Stimulated activated naive CD4-positive, alpha-beta T cell treated with Interleukin-2 at 50 U/mL for 16 hours (primary cell): ENCODE measurements at places on chromosomes 1 and 21.

DNA sequence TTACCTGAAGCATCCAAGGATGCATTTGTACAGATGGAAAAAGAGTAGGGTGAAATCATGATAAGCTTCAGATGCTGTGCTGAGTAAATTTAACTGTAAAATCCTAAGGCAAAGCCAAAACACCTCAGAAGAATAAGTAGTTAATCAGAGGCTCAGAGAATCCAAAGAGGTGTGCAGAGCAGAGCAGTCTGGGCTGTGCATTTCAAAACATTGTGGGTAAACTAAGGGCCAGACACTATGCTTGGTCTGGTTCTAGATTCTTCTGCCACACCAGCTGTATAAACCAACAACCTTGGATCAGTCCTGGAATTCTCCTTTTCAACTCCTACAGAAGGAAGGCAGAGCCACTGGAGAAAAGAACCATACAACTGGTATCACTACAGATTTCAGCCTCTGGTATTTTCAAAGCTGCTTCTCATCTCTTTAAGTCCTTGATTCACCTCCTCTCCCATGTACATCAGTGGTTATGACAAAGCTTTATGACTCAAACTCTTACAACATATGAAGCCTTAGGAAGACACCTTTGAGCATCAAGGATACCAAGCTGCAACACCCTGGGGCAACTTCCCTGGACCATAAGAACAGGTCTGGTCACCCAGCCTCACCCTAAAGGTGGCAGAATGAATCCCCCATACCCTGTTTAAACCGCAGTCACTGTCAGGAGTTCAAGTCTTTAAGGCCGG is 11.6 kb upstream of the HIPK1 start:
- DNase-seq = no peak

GRCh38 chr1:178650934-178651511 is 74.0 kb upstream of the RALGPS2 start:
- no peak for DNase-seq

DNA sequence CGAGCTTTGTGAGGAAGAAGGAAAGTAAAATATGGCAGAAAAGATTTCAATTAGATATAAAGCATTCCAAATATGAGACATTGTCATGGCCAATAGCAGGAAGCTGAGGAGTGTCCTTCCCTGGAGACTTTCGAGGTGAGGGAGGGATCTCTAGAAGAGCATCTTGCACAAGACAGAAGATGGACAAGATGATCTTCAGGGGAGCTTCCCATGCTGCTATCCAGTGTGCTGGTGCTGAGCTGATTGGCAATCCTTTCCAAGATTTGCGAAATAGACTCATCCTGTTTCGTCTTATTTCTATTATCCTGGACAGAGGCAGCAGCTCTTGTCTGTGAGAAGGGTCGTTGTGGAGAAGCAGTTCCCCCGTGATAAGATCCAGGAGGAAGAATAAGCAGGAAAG is 342.0 kb upstream of the CAMK1G start:
- no peak for DNase-seq

- no peak for DNase-seq
Observed at GRCh38 chr1:14698314-14698713, 99.8 kb downstream of the KAZN start.

DNA sequence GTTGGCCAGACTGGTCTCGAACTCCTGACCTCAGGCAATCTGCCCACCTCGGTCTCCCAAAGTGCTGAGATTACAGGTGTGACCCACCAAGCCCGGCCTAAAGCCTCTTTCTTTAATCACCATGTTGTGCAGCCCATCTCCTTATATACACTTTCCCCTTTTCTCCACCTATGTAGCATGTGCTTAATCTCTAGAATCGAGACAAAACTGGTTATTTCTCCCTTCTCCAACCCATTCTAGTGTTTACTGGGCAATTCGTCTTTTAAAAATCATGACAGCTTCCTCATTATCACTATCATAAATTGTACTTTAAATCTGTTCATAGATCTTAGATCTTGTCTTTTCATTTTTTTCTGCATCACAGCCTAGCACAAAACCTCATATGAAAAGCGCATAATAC is 285.7 kb downstream of the PDE4B start:
- no peak for DNase-seq

DNA sequence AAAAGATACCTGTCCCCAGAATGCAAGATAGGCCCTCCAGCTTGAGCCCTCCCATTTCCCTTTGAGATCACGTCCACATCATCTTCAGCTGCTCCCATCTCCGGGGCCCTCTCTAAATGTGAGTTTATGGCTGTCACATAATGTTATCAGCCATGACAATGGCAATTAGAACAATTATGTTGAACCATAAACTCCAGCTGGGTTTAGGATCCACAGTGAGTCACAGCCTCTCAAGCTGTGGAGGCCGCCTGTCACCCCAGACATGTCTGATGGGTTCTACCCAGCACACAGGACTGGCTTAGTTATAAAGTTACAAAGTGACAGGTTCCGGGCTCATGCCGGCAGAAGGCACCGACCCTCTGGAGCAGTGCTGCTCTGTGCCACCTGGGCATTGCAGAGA is 597.3 kb downstream of the PTPRU start:
- DNase-seq = no peak

DNA sequence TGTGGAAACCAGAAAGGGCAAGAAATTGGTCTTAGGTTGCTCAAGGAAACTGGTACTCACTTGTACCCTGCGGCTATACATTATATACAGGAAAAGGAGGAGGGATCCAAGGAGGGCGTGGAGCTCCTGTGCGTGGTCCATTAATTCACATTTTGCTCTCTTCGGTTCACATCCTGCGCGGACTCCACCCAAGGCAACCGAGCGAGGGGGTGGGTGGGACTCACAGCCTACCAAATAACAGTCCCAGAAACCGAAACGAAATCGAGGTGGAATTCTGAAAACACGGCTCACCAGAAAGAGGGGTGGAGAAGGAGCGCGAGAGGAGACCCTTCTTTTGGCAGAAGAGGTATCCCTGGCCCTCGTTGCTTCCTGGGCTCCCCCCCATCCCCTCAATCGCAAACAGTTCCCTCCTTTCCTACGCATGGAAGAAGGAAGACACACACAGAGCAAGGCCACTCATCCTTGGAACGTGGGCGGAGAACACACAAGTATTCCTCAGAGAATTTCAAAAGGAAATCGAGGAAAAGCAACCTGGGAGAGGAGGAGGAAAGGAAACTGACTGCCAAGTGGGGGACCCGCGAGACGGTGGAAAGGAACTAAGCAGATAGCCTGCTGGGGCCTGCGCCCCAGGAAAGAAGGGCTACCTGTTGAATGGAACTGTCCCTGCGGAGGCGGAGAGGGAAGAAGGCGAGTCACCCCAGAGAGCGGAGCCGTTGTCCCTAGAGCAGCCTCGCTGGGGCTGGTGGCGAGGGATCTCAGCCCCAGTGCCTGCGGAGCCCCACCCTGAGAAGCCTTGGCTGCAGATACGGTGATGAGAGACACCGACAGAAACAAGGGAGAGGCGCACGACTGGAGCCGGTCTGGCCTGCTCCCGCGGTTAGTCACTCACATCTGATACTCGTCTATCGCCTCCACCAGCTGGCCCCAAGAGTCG is 705 bp downstream of the AIDA start:
- peak; percentile 50 for DNase-seq

DNA sequence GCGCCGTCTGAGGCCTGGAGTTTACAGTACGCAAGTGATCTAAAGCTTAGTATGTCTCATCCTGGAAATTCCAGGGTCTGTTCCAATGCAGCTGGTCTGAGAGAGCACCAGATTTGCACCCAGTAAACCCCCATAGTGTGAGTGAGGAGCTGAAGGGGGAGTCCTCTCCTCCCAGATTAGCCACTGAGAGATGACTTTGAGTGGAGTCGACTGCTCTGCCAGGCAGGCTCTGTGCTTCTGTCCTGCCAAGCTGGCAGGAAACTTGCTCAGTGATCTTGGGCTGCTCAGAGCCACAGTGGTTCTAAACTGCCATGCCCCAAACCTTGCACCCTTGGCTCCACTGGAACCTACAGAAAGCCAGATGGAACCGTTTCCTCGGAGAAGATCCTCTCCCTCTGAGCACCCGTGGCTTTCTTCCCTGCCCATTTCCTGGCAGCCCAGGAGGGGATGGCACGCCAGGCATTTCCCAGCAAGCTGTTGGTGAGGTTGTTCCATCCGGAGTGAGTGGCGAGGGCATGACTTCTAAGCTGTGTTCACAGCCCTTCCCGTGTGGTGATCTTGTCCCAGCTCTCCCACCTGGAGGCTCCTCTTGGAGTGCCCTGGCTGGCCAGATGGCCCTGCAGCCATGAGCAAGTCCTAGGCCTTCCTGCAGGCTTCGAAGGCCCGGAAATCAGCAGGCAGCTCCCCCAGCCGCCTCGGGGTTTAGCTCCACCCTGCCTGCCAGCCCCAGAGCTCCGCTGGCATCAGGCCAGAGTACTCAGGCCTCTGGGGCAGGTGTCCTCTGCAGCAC is 125.9 kb upstream of the VAMP3 start:
- no peak for DNase-seq

GRCh38 chr1:190429141-190429540 is 48.5 kb downstream of the BRINP3 start:
- DNase-seq = no peak

- DNase-seq = no peak
Observed at GRCh38 chr1:100785470-100786052, 66.0 kb downstream of the VCAM1 start.

DNA sequence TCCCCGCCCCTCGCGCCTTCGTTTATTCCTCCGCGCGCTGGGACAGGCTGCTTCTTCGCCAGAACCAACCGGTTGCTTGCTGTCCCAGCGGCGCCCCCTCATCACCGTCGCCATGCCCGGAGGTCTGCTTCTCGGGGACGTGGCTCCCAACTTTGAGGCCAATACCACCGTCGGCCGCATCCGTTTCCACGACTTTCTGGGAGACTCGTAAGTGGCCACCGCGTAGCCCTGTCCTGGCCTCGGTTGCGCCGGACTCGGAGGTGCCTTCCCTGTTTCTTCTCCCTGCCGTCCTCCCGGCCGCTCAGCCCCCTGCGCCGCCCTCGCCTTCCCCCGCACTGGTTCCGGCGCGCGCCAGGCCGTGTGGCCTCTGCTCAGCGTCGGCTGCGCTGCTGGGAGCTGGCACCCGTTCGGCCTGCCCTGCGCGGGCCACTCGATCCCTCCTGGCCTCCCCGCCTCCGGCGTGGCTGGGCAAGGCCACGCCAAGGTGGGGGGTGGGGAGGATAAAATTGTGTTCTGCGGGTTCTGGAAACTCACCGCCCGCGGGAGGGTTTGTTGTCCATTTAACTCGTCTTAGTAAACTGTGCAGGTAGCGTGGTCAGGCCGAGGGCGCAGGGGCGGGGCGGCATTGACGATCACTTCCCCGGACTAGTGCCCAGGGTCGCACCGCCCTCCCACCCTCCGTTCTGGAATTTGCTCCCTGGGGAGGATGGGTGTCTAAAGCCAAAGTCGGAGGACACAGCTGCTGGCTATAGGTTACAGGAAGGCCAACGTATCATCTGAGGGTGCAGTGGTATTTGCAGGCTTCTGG is at the start of gene PRDX6:
Gene PRDX6, plus strand, starts transcription at position 50 of the 808 bp plus-strand sequence. Its CDS starts 63 bp downstream, at position 113.
- DNase-seq = no peak

DNA sequence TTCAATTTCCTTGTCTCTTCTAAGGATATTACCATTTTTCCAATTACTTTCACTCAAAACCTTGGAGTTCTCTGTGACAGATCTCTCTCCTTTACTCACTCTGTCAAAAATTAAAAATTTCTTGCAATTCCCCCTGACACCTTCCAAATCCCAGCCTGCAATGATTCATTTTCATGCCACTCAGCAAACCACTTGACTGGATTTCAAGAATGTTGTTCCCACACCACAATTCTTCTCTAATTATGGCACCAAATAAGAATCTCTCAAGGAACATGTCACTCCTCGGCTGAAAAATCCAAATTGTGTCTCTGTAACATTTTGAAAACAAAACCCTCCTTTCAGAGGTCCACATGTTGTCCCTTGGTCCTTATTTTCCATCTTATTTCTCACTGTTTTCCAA is 438.9 kb upstream of the ZP4 start:
- no peak for DNase-seq

- no peak for DNase-seq
Observed at GRCh38 chr1:216626394-216627067, 96.7 kb downstream of the ESRRG start.

DNA sequence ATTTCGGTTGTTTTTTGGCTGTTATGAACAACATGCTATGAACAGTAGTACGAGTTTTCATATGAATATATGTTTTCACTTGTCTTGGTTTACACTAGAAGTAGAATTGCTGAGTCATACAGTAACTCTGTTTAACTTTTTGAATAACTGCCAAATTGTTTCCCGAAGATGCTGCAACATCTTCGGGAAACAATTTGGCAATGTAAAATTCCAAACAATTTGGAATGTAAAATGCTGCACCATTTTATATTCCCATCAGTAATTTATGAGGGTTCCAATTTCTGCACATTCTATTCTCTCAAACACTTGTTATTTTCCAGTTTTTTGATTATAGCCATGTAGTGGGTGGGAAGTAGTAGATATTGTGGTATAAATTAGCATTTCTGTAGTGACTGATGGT is 11.6 kb downstream of the PCBP3 start:
- no peak for DNase-seq

DNA sequence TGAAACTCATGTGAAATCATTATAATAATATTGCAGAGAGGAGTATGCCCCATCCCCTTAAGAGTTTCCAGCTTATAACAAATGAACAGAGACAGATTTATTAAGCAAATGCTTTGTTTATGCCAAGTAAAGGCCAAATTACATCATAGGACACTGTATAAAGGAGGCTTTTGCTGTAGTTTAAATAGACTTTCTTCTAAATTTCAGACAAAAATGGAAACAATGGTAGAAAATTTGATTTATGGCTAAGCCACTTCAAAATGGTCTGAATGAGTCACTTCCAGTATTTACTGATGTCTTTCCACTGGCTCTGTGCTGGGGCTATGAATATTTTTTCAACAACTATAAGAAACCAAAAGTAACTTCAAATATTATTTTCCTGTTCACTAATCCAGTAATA is 81.1 kb upstream of the ST6GALNAC5 start:
- DNase-seq = no peak
